ENCODE measurements at places on chromosomes 4 and X.

DNA sequence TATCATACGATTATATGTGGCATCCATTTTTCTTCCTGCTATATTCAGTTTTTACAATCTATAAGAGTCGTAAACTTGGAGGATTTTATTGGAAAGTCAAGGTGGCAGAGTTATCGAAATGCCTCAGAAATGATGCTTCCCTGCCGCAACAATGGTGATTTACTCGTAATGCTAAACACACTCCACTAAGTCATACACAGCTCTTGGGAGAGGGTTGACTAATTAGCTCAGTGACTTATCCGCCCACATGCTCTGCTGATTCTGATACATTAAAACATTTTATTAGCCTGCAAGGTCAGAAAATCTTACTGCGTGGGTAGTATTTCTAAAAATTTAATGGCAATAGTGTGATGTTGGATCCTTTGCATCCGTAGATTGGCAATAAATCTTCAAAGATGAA lies 420.1 kb downstream of the ARAP2 start:
- DNase-seq, result no peak

- no peak for DNase-seq
Measured at GRCh38 chrX:11244636-11245035, 48.6 kb upstream of the AMELX start.

- no peak for DNase-seq
Measured at GRCh38 chr4:82601242-82602015, 39.6 kb upstream of the TMEM150C start.

DNA sequence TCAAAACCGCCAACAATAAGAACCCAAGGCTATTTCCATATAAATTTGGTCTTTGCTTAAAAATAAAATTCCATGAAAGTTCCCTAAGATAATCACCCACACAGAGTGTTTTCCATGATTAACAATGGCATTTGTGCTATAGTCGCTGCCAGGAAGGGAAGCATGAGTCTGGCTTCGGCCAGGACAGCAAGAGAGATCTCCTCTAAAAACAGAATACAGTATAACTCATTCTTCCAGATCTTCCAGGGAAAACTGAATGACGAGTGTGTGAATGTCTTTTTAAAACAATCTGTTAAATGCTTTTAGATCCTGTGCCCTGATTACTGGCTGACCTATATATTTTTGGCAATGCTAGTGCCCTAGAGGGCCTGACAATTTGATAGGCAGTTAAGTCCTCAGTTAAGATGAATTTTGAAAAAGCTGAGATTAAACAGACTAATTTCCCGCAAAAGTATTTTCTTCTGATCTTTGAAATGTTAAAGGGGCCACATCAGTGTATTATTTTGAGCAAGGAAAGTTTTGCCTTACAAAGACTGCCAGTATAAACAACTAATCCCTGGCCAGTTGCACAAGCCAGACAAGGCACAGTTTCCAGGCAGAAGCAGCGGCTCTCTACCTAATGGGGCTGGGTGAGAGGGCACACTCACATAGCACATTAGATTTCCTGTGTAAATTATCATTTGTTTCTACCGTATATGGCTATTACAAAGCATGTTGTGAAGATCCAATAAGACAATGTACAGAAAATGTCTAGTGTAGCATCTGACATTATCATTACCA lies 127.3 kb downstream of the DCHS2 start:
- no peak for DNase-seq

DNA sequence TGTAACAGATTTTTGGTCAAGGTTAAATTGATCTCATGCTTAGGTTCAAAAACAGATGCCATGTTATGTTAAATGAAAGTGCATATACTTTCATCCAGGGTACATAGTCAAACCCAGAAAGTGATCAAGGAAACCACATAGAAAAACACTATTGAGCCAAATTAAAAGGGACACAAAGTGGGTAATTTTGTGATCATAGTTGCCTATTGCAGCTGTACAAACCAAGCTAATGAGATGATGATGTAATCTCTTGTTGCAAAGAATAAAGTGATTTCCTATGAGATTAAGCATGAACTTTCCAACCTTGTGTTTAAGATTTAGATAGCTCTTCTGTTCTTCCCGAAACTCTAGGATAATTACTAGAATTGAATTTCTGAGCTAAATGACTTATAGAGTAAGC lies 20.2 kb upstream of the LIMCH1 start:
- no peak for DNase-seq

- no peak for DNase-seq
Measured at GRCh38 chr4:119032921-119033685, 102.5 kb upstream of the MYOZ2 start.

GRCh38 chrX:41245641-41246040 lies 88.3 kb upstream of the DDX3X start:
- no peak for DNase-seq

- DNase-seq, result no peak
Measured at GRCh38 chrX:55839485-55839884, 121.9 kb downstream of the RRAGB start.

- DNase-seq, result no peak
Measured at GRCh38 chrX:119189595-119189994, 46.5 kb upstream of the PGRMC1 start.

GRCh38 chrX:45824471-45824870 lies 623.8 kb upstream of the DIPK2B start:
- peak; percentile 39 for DNase-seq

- DNase-seq, result no peak
Measured at GRCh38 chr4:54281054-54281766, 52.1 kb downstream of the PDGFRA start.

- no peak for DNase-seq
Measured at GRCh38 chr4:25953740-25954139, 39.7 kb downstream of the SMIM20 start.

DNA sequence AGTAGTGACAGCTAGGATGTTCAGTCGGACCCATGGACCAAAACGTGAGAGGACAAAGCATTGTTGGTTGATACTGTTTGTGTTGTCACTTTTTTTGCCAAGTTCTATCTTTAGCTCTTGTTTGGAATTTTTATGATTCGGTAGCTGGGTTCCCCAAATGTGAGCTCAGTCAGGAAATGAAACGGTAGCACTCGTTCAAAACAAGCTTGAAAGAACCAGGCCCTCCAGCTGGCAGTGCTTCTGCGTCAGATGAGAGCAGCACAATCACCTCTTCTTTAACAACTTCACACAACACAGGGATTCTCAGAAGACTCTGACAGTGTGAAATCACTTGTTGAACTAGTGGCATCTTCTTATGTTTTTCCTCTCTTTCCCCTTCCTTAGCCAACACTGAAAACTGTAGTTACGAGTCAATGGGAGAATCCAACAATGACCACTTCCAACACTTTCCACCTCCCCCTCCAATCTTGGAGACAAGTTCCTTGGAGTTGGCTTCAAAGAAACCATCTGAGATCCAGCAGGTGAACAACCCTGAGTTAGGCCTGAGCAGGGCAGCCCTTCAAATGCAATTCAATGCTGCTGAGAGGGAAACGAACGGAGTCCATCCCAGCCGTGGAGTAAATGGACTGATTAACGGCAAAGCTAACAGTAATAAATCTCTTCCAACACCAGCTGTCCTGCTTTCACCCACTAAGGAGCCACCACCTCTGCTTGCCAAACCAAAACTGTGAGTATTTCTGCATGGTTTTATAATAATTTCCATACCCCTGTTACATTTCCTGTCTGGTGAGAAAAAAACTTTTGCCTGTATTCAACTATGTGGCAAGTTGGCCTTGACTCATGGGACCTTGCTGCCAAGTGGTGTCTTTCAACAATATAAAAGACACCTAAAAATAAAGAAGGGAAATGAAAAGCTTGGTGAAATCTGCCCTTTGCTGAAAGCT lies 214.6 kb downstream of the PALLD start:
- DNase-seq, result no peak

DNA sequence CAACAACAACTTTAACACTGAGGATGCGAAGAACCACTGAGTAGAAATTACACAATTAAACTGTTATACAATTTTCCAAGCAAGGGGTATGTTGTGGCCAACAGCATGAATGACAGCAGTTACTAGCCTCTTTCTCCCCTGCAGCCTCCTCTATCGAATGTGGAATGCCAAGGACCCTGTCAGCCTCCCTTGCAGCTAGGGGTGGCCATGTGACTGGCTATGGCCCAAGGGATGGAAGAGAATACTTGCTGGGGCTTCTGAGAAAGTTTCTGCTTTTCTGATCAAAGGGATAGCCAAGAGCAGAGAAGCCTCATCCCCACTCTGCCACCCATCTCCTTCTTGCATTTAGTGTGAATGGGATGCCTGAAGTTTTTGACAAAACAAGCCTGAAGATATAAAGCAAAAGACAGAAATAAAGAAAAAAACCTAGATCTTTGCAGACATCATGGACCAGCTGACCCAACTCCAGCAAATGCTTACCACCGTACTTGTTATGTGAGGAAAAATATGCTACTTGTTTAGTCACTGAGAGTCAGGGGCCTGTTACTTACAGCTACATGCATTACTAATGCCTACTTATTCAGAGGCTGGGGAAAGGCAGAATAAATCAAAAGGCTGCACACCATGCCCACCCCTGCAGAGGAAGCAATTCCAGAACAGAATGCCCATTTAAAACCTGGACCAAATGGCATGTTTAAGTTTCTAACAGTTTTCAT lies 32.0 kb downstream of the DCTD start:
- no peak for DNase-seq

GRCh38 chr4:21347142-21347541 lies 601.4 kb downstream of the KCNIP4 start:
- no peak for DNase-seq

GRCh38 chrX:129876771-129877305 lies 29.1 kb upstream of the UTP14A start:
- DNase-seq, result no peak

DNA sequence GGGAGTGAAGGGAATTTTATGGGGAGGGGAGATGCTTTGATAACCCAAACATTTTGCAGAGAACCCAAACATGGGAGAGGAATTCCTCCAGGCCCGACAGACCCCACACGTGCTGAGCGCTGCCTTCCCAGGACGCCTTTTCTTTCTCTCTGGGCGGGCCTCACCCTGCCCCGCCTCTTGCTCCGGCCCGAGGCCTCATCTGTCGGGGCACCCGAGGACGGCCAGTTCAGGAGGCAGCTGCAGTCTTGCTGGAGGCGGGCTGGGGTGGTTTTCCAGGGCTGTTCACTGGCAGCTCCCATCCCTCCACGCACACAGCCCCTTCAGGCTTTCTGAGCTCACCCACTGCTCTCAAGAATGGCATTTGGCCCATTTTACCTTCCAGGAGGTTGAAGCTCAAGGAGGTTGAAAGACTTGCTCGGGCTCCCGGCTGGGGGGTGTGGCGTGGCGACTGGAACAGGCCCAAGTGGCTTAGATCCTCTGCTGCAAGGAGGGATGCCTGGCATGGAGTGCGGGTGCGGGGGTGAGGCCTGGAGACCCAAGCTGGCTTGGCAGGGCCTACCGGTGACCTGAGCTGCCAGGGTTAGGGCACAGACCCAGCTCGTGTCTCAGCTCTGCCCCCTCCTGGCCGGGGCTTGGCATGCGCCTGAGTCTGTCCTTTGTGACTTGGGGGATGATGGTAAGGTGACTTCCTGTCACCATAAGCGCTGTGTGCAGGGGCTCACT lies 99.2 kb downstream of the PSAPL1 start:
- DNase-seq, result peak; percentile 67

- no peak for DNase-seq
Measured at GRCh38 chr4:107800706-107801105, 24.0 kb upstream of the SGMS2 start.

DNA sequence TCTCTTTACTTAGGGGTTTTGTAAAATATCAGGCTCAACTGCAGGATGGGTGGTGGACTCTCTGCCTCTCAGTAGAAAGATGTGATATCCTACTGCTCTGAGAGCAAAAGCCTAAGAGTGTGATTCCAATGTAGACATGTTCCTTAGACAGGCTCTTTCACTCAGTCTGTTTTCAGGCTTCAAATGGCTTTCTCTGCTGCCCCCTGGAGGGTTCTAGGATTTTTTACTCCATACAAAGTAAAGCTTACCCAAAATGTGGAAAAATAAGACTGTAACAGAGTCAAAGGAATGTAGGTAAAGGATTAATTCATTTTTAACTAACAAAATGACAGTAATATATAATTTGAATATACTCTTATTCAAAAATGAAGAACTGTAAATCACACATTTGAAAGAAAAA lies 32.1 kb downstream of the ZGRF1 start:
- DNase-seq, result no peak

DNA sequence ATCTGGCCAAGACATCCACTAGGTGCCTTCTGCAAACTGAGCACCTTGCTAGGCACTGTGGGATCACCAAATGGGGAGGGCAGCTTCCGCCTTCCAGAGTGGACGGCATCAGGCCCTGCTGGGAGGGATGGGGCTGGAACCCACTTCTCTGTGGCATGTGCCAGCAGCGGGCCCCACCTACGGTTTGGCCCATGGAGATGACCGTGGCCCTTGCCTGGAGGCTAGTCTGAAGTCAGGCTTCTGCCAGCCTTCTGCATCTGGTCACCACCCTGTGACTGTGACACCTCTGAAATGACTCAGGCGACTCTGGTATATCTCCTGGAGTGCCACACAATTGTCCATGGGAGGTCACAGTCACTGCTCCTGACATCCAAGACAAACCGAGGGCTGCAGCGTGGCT lies 7.2 kb downstream of the SSR4 start:
- no peak for DNase-seq

DNA sequence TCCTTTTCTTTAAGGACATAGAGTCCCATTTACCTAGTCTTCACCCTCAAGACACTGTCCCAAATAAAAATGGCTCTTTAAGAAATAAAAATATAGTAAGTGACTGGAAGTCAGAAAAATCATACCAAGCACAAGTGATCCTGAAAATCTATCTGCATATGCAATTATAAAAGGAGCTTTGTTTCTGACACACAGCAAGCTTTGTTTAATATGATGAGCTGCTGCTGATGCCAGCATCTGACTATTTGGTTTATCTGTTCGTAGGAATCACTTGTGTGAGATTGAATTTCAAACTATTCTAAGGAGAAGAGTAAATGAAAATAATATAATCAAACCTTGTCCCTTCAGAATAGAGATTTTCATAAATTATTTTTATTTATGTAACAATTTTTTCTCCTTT lies 332.4 kb downstream of the PCDH7 start:
- DNase-seq, result no peak

GRCh38 chr4:122692641-122693520 lies 39.6 kb upstream of the BBS12 start:
- DNase-seq, result no peak

- no peak for DNase-seq
Measured at GRCh38 chr4:145709843-145710242, 29.9 kb downstream of the C4orf51 start.

- no peak for DNase-seq
Measured at GRCh38 chrX:8089141-8089540, 81.9 kb downstream of the VCX2 start.

GRCh38 chrX:47311932-47312774 lies 58.2 kb upstream of the ZNF157 start:
- peak; percentile 50 for DNase-seq

GRCh38 chr4:84480082-84480481 lies 19.0 kb downstream of the NKX6-1 start:
- no peak for DNase-seq

GRCh38 chr4:137952116-137952515 lies 290.0 kb downstream of the SLC7A11 start:
- DNase-seq, result no peak
